ENCODE measurements at places on chromosomes 3 and 15.

GRCh38 chr3:127445581-127446343 is 144.8 kb downstream of the TPRA1 start:
- no peak for DNase-seq

GRCh38 chr15:85681386-85681785 is 113.3 kb downstream of the KLHL25 start:
- no peak for DNase-seq

DNA sequence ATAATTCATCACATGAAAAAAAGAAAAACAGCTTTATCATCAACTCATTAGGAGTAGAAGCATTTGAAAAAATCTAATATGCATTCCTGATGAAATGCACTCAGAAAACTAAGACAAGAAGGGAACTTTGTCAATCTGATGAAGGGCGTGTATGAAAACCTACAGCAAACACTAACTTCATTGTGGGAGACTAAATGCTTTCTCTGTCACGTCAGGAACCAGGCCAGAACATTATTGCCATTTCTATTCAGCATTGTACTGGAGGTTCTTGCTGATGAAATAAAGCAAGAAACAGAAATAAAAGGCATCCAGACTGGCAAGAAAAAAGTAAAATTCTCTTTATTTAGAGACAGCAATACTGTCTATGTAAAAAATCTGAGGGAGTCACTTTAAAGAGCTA is 235.2 kb downstream of the GABRB3 start:
- DNase-seq, result no peak

GRCh38 chr3:173733029-173733652 is 335.6 kb downstream of the NLGN1 start:
- DNase-seq, result no peak

DNA sequence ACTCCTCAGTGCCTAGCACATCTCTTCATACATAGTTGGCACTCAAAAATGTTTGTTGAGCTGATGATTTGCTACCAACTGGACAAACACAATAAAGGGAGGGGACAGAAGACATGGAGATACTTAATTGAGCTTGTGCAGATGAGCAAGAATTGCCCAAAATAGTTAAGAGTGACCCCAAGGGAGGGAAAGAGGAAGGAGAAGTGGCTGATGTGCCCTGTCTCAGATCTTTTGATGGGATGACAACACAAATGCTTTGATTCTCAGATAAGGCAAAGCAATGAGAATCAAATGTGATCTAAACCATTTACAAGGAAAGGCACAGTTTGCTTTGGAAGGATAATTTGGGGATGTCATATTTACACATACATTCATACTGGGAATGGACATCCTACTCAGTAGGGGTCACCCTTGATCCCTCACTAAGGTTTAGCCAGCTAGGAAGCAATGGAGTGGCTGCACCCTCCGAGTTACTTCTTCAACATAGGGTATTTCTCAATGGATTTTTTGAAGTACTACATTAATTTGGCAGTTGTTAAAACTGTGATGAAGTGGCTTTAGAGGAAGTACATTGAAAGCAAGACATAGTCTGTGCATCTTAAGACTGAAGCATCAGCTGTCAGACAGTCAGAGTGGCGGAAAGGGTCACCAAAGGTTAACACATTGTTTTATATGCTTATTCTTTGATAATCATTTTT is 21.9 kb upstream of the SSR3 start:
- no peak for DNase-seq

GRCh38 chr15:100211855-100212850 is 129.6 kb downstream of the ADAMTS17 start:
- no peak for DNase-seq

- no peak for DNase-seq
These were observed 37.4 kb downstream of the ZNF860 start for GRCh38 chr3:32018757-32019564.

- DNase-seq, result no peak
These were observed 79.4 kb upstream of the THBS1 start for GRCh38 chr15:39501366-39502081.

DNA sequence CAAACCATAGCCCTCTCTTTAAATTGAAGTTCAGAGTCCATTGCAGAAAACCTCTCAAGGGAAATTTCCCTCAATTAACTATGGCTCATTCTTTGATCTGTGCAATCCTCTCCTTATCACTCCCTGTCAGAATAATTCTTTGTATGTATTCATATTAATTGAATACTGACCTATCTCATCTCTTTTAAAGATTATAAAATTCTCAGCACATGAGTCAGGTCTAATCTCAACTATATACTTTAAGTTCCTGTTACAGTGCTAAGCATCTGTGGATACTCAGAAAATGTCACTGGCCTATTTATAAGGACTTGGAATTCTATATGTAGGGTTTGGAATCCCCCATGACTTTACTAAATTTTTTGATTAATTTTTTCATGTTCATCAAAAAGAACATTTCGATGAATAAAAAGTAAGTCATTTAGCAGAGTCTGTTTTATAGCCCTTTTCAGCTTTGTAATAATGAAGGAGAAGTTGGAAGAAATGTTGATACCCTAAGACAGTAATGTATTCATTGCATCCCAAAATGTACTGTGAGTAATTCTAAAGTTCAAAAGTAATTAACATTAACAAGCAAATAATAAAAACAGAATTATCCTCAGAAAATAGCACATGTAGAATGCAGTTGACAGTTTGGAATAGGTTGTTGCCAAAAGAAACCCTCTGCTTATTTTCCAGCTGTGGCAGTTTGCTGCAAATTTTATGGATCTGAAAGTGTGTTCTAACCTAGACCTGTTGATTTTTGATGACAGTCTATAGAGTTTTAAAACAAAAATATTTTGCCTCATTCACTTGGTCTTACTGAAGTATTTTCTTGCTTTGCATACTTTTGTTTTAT is 503.4 kb upstream of the CBLB start:
- DNase-seq, result no peak

GRCh38 chr3:35965908-35966307 is 326.6 kb downstream of the ARPP21 start:
- no peak for DNase-seq

- peak; percentile 67 for DNase-seq
These were observed 35.8 kb downstream of the CPN2 start for GRCh38 chr3:194315088-194315964.

GRCh38 chr3:179706233-179706632 is 53.4 kb downstream of the USP13 start:
- no peak for DNase-seq

GRCh38 chr15:70172124-70172523 is 74.4 kb upstream of the TLE3 start:
- no peak for DNase-seq

DNA sequence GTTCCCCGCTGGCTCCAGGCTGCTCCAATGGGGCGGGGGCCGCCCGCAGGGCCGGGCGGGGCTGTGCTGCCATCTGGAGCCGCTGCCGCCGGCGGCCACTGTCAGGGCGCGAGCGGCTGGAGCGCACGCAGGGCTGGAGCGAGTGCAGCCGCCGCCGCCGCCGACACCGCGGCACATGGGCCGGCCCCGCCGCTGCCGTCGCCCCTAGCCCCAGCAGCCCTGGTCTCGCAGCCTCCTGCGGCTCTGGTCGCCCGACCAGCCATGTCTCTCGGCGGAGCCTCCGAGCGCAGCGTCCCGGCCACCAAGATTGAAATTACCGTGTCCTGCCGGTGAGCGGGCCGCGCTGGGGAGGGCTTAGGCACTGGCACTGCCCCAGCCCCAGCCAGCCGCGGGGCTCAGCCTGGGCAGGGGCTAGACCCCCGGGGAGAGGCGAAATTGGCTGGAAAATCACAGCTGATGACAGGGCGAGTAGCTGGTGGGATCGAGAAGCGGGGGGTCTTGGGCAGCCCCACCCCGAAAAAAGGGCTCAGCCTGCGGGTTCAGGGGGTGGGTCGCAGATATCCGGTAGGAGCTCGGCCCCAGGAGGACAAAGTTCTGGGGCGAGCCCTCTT is at the start of gene CPNE9:
Gene CPNE9, plus strand, starts transcription at position 98 of the 611 bp plus-strand sequence. Its CDS starts 164 bp downstream, at position 262.
- DNase-seq, result no peak

GRCh38 chr15:90020021-90020735 is 19.1 kb downstream of the ZNF710 start:
- no peak for DNase-seq

DNA sequence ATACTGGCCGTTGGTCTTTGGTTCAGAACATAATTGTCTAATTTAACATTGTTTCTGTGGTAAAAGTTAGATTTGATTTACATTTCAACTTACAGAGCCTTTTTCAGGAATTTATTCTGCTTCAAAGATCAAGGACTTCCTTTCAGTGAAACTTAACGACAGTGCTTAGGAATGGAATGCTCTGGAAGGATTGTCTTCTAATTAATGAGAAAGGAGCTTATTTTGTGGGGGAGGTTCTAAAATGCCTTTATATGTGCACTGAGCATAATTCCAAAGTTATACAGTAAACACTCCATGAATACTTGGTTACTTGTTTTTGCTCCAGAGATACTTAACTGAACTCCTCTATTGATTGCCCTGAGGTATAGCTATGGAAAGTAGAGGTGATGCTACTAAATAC is 75.7 kb downstream of the CACNA1D start:
- no peak for DNase-seq

GRCh38 chr3:98985431-98985830 is 83.9 kb upstream of the DCBLD2 start:
- no peak for DNase-seq

GRCh38 chr3:167861649-167862048 is 126.1 kb downstream of the SERPINI1 start:
- DNase-seq, result no peak

DNA sequence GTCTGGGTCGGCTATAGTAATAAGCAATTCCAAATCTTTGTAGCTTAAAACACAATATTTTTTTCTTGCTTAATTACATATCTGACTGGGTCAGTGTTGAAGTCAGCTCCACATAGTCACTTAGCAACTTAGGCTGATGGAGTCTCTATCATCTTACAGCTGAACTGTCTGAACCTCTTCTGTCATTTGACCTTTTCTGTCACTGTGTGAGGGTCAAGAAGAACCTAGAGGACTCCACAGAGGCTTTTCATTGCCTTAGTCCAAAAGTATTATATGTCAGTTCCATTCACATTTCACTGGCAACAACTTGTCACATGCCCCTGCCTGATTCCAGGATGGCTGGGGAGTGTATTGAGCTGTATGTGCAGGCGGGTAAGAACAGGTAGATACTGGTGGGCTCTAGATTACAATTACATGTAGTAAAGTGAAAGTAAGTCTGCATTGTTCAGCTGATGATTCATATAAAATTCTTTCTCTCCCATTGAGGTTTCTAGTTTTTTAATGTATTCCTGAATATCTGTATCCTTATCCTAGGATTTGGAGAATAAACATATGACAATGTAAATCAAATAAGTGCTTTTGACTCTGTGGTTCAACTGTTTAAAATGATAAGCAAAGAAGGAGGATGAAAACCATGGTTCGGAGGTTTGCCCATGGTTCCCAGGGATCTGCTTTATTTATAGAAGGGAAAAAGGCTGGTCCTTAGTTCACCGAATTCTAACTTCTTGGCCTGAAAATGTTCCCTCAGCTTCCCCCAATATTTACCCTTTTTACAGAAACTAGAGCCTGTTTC is 5.8 kb upstream of the ARPP21 start:
- DNase-seq, result no peak

DNA sequence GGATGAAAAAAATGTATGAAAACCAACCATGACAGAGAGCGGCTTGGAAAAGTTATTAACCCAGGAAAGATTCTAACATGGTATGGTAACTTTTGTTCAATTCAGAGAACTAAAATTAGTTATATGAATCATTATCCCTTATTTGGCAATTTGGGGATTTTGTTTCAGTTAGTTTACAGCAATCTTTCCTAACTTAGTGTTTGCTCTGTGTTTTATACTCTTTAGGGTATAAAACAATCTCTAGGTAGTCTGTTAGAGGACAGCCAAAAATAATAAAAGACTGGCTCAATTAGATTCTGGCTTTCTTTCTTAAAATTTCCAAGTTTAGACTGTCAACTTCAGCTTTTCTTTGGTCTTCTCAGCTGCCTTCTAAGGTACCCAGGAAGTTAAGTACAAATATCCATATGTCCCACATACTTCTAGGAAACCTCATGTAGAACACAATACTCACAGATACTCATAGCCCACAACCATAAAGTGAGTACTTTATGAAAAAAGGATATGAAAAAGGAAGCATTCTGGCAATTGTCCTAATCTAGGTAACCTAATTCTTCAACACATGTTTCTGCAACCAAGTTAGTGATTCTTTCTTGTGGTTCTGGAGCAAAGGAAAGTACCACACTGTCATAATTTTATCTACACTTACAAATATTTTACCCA is 849.3 kb downstream of the ROBO1 start:
- no peak for DNase-seq

GRCh38 chr3:117752984-117753717 is 1043.6 kb downstream of the TUSC7 start:
- no peak for DNase-seq

DNA sequence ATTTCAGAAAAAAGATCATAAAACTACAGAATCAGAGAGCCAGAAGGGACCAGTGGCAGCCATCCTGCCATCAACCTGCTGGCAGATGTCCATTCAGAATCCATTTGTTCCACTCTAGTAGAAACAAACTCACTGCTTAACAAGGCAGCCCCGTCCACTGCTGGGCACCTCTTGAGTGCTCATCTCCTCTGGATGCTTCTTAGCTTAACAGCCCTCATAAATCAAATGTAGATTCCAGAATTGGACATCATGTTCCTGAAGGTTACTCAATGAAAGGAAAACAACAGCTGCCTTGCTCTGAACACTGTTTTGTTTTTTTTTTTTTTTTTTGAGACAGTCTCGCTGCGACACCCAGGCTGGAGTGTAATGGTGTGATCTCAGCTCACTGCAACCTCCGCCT is 37.3 kb downstream of the ABCC5 start:
- DNase-seq, result no peak

- no peak for DNase-seq
These were observed 135.0 kb downstream of the VPS8 start for GRCh38 chr3:184946917-184947316.

GRCh38 chr3:52053307-52054304 is 2.8 kb downstream of the DUSP7 start:
- no peak for DNase-seq

GRCh38 chr15:90402767-90403166 is 14.7 kb downstream of the IQGAP1 start:
- no peak for DNase-seq

GRCh38 chr3:73431183-73431900 is 193.4 kb downstream of the PDZRN3 start:
- DNase-seq, result no peak

GRCh38 chr15:62125773-62126172 is 39.3 kb downstream of the C2CD4B start:
- no peak for DNase-seq

- no peak for DNase-seq
These were observed 1.5 kb downstream of the RHOA start for GRCh38 chr3:49410066-49410845.

DNA sequence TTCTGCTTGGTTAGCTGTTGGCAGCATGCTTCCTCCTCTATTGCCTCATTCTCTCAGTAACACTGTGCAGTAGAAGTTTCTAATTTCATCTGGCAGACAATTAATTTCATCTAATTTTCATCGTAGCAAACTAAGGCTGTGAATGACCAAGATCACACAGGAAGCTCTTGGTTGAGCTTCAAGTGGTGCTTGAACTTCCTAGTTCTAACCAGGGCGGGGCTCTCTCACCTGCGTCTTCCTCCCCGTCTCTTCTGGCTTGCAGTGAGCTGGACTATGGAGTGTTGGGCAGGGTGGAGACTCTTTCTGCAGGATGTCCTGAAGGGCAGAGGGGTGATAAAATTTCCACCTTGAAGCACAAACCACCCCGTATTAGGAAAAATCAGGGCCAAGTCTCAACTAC is 2.0 kb upstream of the IL16 start:
- DNase-seq, result no peak

- no peak for DNase-seq
These were observed 1.5 kb upstream of the CD200R1L start for GRCh38 chr3:112848196-112848595.

All from stimulated activated CD8-positive, alpha-beta memory T cell treated with anti-CD3 and anti-CD28 coated beads, Interleukin-2, amount 100 ng/mL, for 1 hour (primary cell).